Urothelium cell line (cell line): ENCODE measurements at places on chromosomes 5 and 9.

DNA sequence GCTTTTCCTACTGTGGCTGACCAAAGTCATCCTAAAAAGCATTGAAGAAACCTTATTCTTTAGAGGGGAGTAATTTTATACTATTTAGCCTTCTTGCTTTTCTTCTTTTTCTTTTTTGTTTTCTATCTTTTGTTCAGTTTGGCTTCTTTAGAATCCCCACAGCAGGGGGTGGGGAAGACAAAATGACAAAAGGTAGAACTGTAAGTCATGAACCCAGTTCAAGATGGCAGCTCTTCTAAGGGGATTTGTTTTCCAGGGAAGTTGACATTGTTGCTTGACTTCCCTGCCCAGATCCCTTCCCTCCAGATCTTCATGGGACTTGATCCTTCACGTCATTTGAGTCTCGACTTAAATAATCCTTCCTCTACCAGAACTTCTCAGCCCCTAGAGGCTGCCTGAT lies 692.4 kb upstream of the DMAC1 start:
- DNase-seq, result no peak

- no peak for DNase-seq
Measured at GRCh38 chr5:180166176-180166575, 42.8 kb downstream of the RASGEF1C start.

- DNase-seq, result no peak
Measured at GRCh38 chr5:161857358-161857757, 9.4 kb downstream of the GABRA1 start.

DNA sequence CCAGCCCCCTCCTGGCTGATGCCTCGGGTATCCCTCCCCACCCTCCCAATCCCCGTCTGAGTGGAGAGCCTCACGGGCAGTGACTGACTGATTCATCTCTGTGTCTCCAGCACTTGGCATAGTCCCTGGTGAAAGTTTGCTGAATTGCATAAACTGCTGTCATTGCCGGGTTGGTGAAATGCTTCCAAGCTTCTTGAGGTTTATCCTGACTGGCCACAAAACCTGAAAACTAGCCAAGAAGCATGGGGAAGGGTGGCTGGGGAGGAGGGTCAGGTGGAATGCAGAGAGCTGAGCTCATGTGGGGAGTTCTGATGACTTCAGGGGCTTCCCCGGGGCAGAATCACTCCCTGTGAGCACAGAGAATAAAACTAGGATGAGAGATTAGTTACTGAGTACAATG lies 56.9 kb upstream of the GGTA1 start:
- DNase-seq, result peak; percentile 75

GRCh38 chr9:34592895-34593601 lies 3.5 kb upstream of the CNTFR start:
- no peak for DNase-seq

GRCh38 chr9:137302449-137303150 lies 529 bp upstream of the NRARP start:
- no peak for DNase-seq
